ENCODE measurements at places on chromosomes 16 and 17.

- DNase-seq = no peak
Observed at GRCh38 chr16:4293181-4293716, 20.4 kb upstream of the TFAP4 start.

GRCh38 chr17:33870936-33871335, 384.1 kb upstream of the CCL2 start:
- DNase-seq = no peak

GRCh38 chr17:52762147-52762793, 603.8 kb upstream of the CA10 start:
- no peak for DNase-seq

DNA sequence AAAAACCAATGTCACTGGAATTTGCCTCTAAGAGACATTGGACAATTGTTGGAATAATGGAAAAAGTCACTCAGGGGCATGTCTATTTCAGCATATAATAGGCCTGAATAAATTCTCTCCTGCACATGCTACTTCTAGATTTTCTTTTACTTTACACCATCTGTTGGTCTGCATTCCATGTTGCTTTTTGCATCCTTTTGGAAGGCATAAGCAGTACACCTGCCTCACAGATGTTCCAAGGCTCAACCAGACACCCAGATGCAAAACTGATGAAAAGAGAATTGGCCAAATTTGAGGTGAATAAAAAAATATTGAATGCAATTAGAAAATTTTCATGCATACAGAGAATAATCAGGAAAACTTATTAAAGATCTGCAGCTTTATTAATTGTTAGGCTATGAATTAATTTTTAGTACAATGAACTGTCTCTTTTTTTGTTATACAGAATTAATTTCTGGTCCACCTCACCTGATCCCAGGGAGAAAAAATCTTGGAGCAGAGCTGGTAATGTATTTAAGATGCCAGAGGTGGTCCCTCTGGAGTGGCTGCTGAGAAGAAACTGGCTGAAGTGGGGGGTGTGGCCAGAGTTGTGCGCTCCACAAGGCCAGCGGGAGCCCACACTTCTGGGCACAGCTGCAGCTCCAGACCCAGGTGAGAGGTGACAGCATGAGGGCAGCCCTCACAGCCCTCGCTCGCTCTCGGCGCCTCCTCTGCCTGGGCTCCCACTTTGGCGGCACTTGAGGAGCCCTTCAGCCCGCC, 778.6 kb downstream of the CDH11 start:
- no peak for DNase-seq

- DNase-seq = no peak
Observed at GRCh38 chr17:33968350-33969044, 286.6 kb upstream of the CCL2 start.

DNA sequence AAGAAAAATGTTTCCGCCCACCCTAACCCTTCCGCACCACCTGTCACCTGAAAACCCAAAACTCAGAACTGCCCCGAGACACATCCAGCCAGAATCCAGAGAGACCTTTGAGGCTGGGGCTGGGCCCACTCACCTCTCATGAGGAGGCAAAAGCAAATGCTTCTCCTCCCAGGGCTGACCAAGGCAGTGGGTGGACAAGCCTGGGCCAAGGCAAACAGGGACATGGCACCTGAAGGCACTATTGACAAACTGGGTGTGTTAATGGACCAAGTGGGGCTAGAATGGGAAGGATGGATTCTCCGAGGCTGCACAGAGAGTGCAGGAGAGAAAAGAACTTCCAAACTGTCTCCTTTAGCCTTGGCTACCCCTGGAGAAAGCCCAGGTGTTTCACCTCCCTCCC, 54.4 kb downstream of the SOX9 start:
- no peak for DNase-seq

DNA sequence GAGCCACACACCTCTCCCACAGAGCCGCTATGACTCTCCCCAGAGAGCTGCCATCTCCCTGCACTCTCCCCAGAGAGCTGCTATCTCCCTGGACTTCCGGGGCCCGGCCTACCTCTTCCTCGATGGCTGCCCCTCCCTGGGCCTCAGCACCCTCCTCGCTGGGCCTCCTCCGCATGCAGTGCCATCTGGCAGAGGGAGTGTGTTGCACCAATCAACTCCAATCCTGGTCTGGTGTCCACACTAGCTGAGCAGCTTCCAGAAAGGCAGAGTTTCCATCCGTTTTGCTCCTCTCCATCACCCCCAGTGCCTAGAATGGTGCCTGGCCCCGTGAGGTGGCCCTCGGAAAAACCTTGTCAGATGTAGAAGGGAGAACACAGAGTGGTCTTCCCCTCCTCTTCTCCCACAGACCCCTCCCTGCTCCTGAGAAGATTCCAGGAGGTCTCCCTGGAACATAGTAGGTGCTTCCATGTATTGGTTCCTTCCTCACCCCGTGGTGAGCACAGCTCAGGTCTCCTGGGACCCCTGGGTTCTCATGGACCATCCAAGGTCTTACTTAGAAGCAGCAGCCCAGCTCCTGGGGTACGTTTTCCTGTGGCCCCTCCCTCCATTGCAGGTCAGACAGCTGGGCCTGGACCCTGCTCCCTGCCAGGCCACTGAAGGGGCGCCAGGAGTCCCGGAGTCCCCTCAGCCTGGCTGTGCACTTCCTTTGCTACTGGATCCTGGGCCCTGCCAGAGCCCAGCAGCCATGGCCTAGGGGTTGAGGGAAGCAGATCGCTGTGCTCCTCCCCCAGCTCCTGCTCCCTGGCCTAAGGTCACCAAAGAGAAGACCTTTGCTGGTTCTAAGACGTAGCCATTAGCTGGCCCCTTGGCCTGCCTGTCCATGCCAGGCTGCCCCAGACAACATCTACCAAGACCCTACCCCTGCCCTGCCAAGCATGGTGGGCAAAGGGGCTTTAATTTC, 233.8 kb upstream of the GSE1 start:
- no peak for DNase-seq

- no peak for DNase-seq
Observed at GRCh38 chr17:33318241-33318640, 25.1 kb upstream of the ASIC2 start.

DNA sequence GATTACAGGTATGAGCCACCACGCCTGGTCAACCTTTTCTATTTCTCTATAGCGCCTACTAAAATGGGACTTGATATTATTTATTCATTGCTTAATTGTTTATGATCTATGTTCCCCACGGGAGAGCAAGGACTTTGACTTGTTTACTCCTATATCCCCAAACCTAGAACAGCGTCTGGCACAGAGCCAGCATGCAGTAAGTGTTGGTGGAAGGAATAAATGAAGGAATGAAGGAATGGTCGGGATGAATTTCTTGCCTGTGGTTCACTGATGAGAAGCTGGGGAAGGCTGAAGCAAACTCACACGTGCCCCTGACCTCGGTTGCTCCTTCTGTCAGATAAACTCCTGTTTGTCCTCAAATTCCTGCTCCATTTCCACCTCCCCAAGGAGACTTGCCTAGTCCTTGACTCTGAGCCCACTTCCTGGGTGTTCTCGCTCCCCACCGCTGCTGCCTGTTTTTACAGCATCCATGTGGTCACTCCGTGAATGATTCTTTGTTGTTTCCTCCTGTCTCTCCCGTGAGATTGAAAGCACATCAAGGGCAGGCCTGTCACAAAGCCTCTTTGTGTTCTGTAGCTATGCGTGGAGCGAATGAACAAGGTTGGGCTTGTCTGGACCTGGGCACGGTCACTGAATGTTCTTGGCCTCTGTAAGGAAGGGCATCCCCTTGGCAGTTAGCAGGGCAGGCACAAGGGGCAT, 17.3 kb downstream of the C17orf100 start:
- DNase-seq = no peak

DNA sequence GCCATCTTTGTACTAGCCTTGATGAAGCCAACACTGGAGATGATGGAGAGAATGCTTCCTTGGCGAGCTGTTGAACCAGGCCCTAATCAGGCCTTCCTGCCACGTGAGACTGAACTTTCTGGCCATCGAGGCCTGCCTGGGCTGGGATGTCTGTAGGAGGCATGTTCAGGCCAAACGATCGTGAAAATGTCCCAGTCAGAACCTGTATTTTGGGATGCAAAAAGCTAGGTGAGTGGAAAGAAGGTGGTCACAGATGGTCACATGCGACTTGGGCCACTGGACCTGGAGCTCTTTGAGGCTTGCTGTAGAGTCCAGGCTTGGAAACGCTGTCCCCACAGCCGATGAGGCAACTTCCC, 12.9 kb downstream of the KNOP1 start:
- DNase-seq = no peak

DNA sequence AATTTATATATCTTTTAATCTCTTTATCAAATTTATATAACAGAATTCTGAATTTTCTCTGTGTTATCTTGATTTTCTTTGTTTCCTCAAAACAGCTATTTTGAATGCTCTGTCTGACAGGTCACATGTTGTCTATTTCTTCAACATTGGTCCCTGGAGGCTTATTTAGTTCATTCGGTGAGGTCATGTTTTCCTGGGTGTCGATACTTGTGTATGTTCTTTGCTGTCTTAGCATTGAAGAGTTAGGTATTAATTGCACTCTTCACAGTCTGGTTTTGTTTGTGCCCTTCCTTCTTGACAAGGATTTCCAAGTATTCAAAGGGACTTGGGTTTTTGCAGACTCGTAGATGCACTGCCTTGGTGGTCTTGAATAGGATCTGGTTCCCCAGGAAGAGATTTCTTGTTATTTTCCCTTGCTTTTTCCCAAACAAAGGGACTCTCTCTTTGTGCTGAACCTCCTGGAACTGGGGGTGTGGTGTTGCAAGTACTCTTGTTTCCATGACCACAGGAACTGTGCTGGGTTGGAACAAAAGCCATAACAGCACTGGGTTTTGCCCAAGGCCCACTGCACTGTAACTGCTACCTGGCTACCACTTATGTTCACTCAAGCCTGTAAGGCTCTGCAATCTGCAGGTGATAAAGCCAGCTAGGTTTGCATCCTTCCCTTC, 1483.0 kb downstream of the CDH8 start:
- no peak for DNase-seq

DNA sequence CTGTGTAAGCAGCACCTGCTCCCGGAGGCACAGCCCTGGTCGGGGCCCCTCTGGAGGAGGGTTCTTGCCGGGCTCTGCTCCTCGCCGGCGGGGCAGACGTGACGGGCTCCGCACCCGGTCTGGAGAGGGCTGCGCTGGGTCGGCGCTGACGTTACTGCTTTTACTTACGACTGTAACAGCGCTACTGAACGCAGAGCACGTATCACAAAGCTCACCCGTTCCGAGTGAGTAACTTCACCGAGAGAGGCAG, 1.3 kb upstream of the RAB40C start:
- DNase-seq = no peak

- DNase-seq = no peak
Observed at GRCh38 chr17:53330756-53331155, 492.0 kb upstream of the KIF2B start.

- no peak for DNase-seq
Observed at GRCh38 chr17:42315402-42316156, 27.3 kb downstream of the STAT5A start.

- DNase-seq = no peak
Observed at GRCh38 chr17:19770985-19771735, 23.1 kb upstream of the ALDH3A1 start.

DNA sequence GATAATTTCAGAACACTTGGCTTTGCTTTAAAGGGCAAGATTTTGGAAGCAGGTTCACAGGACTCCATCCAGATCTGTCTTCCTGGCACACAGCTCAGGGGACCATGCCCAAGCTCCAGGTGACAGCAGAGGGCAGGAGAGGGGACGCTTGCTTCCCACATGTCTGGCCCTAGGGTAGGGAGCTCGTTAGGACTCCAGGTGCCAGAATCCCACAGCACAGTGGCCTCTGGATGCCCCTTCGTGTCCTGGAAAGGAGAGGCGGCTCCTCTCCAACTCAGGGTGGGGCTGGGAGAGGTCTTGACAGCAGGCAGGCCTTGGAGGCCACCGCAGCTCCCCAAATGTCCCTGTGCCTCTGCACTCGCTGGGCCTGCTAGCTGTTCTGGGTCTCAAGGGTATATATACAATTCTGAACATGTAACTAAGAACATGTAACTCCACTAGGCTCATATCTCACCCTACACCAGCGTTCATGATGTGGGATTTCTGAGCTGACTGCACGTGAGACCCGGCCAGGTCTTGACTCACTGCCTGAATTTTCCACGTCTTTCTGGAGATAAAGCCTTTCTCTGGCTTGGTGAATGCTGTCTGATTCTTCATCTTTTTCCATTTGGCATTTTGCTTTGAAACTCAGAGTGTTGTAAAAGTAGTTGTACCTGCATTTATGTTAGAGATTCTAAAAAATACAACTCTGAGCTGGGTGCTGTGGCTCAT, 52.8 kb downstream of the MARCHF10 start:
- DNase-seq = no peak

DNA sequence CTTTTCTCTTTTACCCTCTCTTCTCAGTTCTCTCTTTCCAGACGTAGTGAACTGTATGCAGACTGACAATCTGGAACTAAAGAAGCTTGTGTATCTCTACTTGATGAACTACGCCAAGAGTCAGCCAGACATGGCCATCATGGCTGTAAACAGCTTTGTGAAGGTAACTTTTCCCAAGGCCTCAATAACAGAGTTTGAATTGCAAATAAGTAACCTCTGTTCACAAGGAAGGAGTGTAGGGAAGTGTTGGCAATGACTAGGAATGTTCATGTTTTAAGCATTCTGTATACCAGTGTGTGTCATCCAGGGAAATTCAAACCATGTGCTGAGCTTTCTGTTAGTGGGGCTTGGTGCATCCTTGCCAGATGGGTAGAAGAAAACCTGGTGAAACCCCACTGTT, 18.6 kb downstream of the AP2B1 start:
- DNase-seq = no peak

DNA sequence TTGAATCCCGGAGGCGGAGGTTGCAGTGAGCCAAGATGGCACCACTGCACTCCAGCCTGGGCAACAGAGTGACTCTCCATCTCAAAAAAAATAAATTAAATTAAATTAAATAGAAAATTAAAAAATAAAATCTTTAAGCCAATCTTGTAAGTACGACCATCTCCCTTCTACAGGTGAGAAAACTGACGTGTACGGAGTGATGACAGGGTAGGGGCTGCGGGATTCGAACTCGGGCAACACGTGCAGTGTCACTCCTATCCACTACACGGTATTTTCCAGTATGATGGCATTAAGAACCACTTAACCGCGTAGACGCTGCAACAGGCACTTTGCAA, 762 bp downstream of the WDR59 start:
- DNase-seq = no peak

GRCh38 chr17:19649274-19649541, 657 bp downstream of the ALDH3A2 start:
- no peak for DNase-seq

DNA sequence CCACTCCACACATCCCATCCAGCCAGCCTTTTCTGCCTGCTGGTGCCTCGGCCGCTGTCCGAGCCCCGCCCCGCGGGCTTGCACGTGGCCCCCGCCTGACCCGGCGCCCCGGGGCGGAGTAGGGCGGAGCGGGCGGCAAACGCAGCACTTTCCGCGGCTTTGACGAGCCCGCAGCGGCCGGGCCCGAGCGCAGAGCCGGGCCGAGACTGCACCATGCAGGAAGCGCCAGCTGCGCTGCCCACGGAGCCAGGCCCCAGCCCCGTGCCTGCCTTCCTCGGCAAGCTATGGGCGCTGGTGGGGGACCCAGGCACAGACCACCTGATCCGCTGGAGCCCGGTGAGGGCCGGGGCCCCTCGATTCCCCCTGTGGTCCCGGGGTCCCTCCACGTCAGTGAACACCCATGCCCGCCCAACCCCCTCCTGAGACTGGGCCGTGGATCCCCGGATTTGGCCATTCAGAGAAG, at the start of gene HSF4:
TSS of gene HSF4 (plus strand) at position 147 of the 463 bp plus-strand sequence. CDS start at position 214, 67 bp downstream.
- no peak for DNase-seq

Measured in NCI-H524 treated with DMSO at 0.1 percent for 48 hours (cell line).